Stimulated activated CD4-positive, alpha-beta T cell treated with anti-CD3 and anti-CD28 coated beads, Interleukin-1b, Interleukin-23, amount 100 ng/mL, for 1 hour (primary cell): ENCODE measurements at places on chromosomes 4 and X.

- peak; percentile 4 for DNase-seq
Observed at GRCh38 chr4:41935652-41936021, 408 bp downstream of the TMEM33 start.

GRCh38 chr4:145097331-145097820, 620 bp downstream of the ANAPC10 start:
- no peak for DNase-seq

GRCh38 chr4:52096048-52096447, 44.9 kb downstream of the SPATA18 start:
- no peak for DNase-seq

DNA sequence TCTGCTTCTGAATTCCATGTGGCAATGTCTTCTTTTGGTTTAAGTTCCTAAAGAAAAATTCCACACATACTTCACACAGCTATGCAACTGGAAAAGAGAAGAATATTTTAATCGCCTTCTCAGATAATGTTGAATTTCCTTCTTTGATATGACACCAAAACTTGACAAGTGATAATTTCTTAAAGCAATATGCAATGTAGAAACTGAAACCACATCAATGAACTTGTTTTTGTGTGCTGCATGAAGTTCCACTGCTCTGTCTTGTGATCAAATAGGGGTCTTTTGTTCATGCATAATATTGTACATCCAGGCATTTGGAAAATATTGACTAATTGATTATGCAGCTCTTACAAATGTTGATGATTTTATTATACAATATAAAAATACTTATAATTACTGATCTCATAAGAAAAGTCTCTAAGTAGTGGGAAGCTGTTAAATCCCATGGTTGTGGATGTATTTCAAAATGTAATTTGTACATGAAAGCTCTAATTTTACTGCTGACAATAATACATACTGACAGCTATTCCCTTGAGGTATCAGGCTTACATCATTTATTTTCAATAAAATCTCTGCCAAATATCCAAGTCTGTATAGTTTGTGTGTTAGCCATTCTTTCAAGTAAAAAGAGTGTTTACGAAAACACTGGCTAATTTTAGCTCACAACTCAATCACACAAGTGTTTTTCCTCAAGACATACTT, 56.5 kb downstream of the AGA start:
- no peak for DNase-seq

DNA sequence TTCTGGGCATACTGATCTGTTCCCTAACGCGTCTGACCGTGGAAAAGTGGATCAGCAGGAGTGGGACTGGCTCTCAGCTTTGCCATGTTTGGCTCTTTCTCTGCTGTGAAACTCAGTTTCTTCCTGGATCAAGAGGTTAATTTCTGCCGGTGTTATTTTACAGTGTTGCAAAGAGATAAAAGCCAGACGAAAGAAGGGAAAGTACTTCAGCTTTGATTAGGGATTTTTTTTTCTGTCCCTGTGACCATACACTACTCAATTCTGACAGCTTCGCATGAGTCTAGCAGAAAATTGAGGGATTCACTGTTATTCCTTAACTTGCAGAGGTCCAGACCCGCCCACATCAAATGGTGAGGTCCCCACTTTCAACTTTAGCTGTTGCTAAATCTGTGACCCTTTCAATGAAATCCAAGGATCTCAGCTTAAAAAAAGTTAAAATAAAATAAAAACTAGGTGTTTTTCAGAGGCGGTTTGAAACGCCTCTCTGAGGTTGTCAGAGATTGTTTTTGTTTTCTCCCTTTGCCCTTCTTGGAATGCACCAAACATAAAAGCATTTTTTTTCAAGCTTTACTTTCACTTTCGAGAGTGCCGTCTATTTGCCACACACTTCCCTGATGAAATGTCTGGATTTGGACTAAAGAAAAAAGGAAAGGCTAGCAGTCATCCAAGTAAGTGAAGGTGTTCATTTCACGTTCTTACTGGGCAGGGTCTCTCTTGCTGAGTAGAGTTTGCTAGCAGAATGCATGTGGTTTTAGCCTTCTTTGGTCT, at the start of gene TLR3:
TSS of gene TLR3 (plus strand) at position 576 of the 768 bp plus-strand sequence. CDS start 7,464 bp downstream, outside the sequence.
- no peak for DNase-seq

GRCh38 chr4:8000721-8001491, 61.2 kb upstream of the AFAP1 start:
- no peak for DNase-seq

DNA sequence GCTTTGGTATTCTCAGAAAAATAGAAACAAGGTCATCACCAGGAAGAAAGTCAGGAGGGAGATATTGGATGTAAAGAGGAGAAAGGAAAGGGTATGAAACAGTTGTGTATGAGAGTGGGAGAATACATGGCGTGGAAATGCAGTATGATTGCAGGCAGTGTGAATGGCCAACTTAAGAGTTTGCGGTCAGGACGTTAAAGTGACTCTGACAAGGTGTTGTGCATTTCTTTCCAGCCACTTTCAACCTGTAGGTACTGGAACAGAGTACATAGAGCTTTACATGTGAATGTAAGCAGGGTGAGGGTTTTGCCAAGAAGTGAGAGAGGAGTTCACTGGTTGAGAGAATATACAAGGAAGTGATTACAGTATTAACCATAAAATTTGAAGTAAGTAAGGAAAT, 15.7 kb downstream of the ATP10D start:
- no peak for DNase-seq

DNA sequence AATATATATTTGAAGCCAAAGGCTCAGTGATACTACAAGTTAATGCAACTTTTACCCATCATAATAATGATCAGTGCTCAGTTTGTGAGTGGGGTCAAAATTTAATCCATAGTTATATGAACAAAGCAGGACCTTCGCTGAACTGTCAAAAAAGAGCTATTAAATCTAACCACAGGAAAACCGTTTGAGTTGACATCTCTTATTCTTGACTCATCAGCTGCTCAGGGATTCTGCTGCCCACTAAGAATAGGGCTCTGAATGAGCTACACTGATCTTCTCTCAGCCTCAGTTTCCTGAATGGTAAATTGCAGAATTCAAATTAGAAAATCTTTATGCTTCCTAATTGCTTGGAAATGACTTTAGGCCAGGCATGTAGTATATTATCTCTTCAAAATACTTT, 44.9 kb upstream of the NAP1L5 start:
- no peak for DNase-seq

- DNase-seq = no peak
Observed at GRCh38 chr4:76752861-76753501, 145.0 kb downstream of the SOWAHB start.

- DNase-seq = no peak
Observed at GRCh38 chrX:20595928-20596575, 329.3 kb upstream of the RPS6KA3 start.

- no peak for DNase-seq
Observed at GRCh38 chrX:10797466-10797865, 177.1 kb upstream of the MID1 start.

DNA sequence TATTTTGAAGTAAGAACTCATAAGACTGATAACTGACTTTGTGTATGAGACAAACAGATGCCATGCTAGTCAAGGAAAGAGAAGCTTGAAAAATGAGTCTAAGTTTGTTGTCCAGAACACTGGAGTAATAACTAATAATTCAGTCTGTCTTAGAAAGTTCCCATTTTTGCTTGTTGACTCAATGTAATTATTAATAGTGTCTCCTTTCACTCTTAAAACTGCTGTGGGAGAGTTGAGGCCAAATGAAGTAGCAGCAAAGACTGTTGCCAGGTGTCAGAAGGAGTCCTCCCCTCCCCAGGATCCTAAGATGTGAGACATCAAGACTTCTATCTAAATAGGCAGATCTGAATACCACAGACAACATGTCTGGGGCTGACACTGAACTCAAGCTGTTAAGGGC, 20.8 kb upstream of the FAM13A start:
- DNase-seq = no peak

GRCh38 chr4:16627999-16628398, 270.4 kb downstream of the LDB2 start:
- no peak for DNase-seq

GRCh38 chr4:105140684-105141490, 5.8 kb upstream of the TET2 start:
- no peak for DNase-seq

DNA sequence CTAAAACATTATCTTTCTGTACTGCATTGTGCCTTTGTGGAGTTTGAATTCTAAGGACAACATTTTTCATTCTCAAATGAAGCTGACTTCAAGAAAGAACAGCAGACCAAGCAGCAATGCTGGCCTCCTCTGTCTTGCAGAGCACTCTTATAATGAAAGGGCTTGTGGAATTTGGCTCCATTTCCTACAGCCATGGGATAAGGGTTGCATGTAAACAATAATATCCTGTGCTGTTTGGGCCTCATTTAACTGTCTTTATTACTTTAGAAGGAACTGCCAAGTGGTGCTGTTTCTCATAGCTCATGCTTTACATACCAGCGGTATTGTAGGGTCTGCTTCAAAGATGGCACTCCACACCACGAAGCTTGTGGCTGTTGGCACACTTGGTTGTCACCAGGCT, 111.4 kb upstream of the EOLA2 start:
- no peak for DNase-seq

DNA sequence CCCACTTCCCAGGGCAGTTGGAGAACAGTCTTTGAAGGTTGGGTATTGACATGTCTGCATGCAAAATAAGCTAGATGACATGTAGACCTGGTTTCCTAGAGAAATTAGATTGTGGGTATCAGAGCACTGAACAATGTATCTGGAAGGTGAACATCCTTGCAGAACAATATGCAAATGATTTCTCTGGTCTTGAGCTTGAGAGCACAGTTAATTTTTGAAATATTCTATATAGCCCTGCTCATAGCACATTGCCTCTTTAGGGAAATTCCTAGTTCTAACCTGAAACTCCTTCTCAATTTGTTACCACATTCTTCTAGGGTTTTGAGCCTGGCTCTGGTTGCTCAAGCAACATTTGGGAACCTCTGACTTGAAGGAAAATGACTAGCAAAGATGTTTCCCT, 41.6 kb upstream of the LAS1L start:
- DNase-seq = no peak

DNA sequence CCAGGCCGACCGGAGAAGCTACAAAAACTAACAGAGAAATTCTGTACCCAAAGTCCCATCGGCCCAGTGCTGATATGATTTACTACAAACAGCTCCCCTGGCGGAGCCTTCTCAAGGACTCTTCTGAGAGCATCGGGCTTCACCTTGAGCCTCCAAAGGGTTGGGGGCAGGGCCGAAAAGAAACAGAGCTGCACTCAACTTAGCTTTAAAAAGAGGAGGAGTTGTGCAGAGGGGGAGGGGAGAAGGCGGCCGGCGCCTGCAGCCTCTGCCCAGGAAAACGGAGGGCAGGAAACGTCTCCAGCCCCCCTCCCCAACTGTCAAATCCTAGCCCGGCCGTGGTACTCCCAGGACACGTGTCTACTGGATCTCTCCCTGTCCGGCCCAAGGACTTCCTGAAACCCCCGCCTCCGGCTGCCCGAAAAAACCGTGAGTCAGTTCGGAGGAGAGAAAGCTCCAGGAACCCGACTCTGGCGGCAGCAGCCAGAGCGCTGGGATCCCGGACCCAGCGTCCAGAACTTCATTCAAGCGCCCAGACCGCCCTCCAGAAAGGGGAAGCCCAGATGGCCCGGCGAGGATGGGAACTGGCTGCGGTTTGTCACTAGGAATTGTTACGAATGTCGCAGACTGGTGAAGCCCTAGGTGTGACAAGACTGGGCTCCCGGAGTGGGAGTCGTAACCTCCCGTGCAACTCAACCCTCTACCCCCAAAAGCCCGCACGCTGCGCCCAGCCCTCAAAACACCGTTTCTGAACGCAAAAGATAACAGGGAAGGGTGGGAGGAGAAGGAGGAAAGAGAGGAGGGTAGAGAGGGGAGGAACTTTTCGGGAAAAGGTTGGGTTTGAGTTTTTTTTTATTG, 973 bp downstream of the ADAMTS3 start:
- no peak for DNase-seq

DNA sequence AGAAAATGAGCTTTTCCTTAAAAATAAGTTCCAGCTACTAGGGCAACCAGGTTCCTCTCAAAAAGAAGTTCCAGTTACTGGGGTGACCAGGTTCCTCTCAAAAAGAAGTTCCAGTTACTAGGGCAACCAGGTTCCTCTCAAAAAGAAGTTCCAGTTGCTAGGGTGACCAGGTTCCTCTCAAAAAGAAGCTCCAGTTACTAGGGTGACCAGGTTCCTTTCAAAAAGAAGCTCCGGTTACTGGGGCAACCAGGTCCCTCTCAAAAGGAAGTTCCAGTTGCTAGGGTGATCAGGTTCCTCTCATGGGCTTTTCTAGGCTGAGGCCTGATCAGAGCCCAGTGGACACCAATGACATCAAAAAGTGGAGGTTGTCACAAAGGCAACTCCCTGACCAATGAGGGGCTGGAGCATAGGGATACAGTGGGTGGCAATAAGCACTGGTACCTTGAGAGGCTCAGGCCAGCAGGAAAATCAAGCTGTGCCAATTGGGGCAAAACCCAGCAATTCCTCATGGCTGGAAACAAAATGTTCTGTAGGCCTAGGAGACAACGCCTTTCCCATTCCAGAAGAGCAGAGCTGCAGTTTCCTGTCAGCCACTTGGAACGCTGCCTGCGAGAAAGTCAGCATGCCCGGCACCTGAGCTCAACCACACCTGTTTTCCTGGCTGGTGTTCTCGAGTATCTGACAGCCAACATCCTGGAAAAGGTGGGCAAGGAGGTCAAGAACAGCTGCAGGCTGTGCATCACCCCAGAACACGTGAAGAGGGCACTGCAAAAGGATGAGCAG, 12.3 kb upstream of the SYTL5 start:
- DNase-seq = no peak

DNA sequence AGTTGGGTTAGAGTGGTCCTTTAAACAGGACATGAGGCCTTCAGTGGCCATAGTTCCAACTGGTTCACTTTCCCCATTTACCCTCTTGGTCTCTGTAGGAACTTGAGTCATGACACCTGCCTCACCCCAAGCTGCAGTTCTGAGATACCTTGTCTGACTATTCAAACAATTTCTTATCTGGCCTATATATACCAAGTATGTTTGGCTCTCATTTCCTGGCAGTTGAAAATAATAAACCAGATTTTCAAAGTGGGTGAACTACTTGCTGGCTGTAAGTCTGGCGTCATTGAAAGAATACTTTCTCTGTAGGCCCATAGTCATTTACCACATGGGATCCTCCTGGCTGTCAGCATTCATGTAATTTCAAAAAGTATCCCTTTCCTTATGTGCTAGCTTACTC, 228.8 kb downstream of the SHROOM3 start:
- no peak for DNase-seq

DNA sequence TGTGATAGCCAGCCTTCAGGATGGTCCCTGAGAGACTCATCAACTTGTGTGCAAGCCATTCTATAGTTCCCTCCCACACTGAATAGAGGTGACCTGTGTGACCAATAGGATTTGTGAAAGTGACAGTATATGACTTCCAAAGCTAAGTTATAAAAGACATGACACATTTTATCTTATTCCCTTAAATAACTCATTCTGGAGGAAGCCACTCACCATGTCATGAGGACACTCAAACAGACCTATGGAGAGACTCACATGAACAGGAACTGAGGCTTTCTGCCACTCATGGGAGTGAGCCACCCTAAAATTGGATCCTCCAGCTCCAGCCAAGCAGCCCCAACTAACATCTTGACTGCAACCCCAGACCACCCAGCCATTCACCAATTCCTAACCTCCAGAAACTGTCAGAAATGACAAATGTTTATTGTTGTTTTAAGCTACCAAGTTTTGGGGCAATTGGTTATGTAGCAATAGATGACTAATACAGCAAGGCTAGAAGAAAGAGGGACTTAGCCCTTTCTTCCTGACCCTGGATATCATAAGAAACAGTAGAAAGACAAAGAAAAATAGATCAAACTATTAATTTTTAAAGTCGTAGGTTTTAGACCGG, 9.0 kb upstream of the CHIC2 start:
- no peak for DNase-seq

- no peak for DNase-seq
Observed at GRCh38 chrX:16433021-16433420, 216.9 kb upstream of the S100G start.
